ENCODE measurements at places on chromosomes 3 and 15.

- no peak for DNase-seq
Measured at GRCh38 chr3:134092208-134092701, 62.5 kb upstream of the SLCO2A1 start.

GRCh38 chr3:195403841-195404408, 38.9 kb downstream of the ACAP2 start:
- no peak for DNase-seq

- no peak for DNase-seq
Measured at GRCh38 chr3:171464462-171464861, 4.3 kb upstream of the TNIK start.

GRCh38 chr3:191331388-191331787, 1.1 kb upstream of the UTS2B start:
- DNase-seq = no peak

GRCh38 chr3:127999509-128000106, 52.6 kb upstream of the SEC61A1 start:
- no peak for DNase-seq

GRCh38 chr15:75721480-75721922, 8.9 kb upstream of the CSPG4 start:
- DNase-seq = no peak

GRCh38 chr3:142796823-142797222, 73.0 kb downstream of the TRPC1 start:
- no peak for DNase-seq

DNA sequence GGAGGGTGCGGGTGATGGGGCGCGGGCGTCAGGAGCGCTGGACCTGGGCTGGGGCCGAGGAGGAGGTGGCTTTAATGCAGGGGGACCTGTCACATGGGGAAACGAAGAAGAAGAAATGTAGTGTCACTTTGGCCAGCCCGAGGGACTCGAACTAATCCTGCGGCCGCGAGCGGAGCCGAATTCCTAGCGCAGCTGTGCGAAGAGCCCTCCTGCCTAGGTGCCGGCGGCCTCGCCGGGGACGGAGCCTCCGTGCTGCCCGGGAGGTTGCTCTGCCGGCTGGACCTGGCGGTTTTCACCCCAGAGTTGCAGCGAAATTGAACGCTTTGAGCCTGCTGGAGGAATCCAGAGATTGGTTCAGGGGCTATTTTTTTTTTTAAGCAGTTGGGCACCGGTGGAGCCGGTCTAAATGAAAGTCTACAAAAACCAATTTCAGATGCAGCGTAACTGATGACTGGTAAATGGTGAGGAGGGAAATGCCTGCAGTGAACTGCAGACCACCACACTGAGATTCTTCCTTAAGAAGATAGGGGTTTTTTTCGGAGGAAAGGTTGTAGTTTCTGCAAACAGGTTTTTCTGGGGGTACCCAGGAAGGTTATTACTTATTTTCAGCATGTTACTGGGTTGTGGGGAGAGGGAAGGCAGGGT, 662 bp downstream of the TMEM108 start:
- no peak for DNase-seq

GRCh38 chr3:100227511-100227921, 33.3 kb upstream of the TBC1D23 start:
- no peak for DNase-seq

DNA sequence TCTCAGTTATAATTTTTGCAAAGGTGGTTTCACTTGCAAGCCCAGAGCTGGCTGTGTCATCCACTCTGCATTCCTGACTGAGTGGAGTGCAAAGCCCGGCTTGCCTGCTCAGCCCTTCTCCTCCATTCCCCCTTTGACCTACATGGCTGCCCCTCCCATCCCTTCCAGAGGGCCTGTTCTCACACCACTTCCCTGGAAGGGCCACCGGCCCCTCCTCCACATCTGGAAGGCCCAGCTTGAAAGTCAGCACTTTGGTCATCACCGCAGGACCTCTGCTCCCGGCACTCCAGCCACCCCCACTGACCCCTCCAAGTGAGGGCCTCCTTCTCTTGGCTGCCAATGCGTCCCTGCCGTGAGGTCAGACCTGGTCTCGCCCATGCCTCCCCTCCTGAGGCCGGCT, 74.1 kb upstream of the RNF7 start:
- no peak for DNase-seq

- DNase-seq = peak; percentile 15
Measured at GRCh38 chr3:129001806-129002572, 885 bp downstream of the EFCC1 start.

DNA sequence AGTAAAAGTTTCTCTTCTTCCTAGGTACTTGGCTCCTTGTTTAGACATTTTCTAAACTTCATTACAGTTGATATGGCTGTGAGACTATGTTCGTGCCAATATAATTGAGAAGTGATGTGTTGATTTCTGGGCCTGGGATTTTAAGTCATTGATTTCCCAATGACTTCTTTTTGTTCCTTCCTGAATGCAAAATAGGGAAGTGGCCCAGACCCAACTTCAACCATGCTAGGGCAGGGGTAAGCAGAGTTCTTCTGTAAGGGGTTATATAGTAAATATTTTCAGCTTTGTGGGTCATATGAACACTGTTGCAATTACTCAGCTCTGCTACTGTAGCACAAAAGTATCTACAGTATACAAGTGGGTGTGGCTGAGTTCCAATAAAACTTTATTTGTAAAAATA, 320.1 kb upstream of the WNT5A start:
- DNase-seq = no peak

GRCh38 chr3:50611464-50612233, at the start of gene CISH:
CISH (minus strand) TSS chr3:50611774; CDS start chr3:50611650, 124 bp downstream.
- peak; percentile 89 for DNase-seq

DNA sequence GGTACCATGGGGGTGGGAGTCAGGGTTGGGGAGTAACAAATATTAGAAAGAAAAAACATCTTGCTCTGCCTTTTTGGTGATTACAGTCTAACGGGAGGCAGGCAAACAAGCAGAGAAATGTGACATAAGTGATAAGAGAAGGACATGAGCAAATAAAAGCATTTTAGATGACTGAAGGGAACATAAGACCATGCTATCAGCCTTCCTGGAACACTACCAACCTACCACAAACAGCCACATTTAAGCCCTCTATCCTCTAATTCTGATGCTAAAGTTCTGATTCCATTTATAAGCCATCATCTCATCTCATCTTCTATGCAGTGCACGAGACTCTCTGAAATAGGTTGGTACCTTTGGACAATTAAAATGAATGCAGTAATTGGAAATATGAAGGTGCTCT, 243.4 kb upstream of the P2RY1 start:
- no peak for DNase-seq
